IMR-90 (cell line): ENCODE measurements at places on chromosomes 2 and 18. TPM values are rescaled to one million over a fixed set of nuclear protein-coding genes. Genes with fewer than 3 reads are reported as not detected.

C2orf66 gene
- not detected in 2 replicates for total RNA-seq

IL1A gene
- 0.83 and 1.1 TPM in 2 replicates for total RNA-seq

COBLL1 gene
- total RNA-seq = 1.1 and 2.2 TPM in 2 replicates

AMER3 gene
- not detected in 2 replicates for total RNA-seq

BABAM2 gene
- total RNA-seq = 16.7 and 23.1 TPM in 2 replicates

TEX44 gene
- total RNA-seq = not detected in 2 replicates

SERPINB12 gene
- total RNA-seq = not detected in 2 replicates

ACMSD gene
- total RNA-seq = not detected in 2 replicates

SLC14A1 gene
- total RNA-seq = 21.7 and 31.9 TPM in 2 replicates

FBLN7 gene
- total RNA-seq = under 0.01 and 0.18 TPM in 2 replicates
